Sciatic nerve (tissue), 2 donors: ENCODE measurements at places on chromosomes 5 and 9.
A peak's percentile ranks its signal among the peaks of the same experiment; 100 is the strongest.

- no peak for DNase-seq
These were observed 2.1 kb downstream of the CFAP77 start for GRCh38 chr9:132412089-132412488.

DNA sequence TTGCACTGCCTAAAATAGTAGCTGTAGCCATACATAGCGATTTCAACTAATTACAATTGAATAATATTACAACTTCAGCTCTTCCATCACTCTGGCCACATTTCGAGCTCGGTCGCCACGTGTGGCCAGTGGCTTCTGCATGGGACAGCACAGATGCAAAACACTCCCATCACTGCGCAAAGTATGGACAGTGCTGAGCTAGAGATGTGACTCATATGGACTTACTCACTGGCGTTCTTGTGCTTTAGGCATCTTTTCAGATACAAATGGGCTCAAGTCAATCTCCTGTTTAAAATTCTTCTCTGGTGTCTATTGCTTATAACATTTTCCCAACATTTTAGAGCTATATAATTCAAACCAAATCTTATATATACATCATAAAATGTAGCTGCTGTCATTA, 222.7 kb downstream of the ELAVL2 start:
- no peak for DNase-seq

- DNase-seq: no peak
These were observed 50.2 kb downstream of the PLPP1 start for GRCh38 chr5:55484531-55484930.

DNA sequence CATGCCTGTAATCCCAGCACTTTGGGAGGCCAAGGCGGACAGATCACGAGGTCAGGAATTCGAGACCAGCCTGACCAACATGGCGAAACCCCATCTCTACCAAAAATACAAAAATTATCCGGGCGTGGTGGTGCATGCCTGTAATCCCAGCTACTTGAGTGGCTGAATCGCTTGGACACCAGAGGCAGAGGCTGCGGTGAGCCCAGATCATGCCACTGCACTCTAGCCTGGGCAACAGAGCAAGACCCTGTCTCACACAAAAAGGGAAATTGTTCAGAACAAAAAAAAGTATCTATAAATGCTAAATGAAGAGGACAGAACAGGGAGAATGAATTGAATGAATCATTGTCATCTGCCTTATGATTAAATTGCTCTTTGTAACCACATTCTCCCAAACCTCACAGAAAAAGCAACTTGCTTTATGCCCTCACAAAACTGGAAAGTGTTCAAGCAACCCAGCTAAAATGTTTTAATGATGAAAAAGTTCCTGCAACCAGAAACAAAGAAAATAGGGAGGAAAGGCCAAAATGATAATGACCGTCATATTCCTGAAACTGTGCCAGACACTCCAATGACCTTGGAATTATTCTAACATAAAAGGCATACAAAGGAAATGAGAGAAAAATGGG, 83.7 kb downstream of the SERINC5 start:
- no peak for DNase-seq

GRCh38 chr9:128153060-128153946, 4.0 kb downstream of the LCN2 start:
- no peak for DNase-seq

GRCh38 chr9:26706223-26706622, 186.4 kb downstream of the CAAP1 start:
- no peak for DNase-seq

DNA sequence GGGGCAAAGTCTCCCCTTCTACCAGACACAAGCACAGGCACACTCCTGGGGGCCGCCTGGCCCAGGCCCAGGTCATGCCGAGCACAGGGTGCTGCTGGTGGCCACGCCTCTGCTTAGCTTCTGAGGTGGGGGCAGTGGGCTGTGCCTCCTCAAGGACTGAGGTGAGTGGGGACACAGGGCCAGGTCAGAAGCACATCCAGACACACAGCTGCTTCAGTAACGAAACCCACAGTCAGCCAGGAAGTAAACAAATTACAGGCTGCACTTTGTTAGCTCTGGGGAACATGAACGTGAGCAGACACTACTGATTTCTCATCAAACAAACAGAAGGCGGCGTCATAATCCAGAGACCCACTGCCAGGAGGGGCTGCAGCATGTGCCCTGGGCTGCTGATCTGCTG, 192.4 kb downstream of the HSPA4 start:
- no peak for DNase-seq

DNA sequence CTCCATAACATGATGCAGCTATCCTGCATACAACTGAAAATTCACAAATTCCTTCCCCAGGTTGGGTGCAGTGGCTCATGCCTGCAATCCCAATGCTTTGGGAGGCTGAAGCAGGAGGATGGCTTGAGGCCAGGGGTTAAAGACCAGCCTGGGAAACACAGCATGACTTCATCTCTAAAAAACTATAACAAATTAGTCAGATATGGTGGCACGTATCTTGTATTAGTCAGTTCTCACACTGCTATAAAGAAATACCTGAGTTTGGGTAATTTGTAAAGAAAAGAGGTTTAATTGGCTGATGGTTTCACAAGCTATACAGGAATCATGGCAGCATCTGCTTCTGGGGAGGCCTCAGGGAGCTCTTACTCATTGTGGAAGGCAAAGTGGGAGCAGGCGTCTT, 56.4 kb upstream of the DAPK1 start:
- no peak for DNase-seq

- DNase-seq: no peak
These were observed 44.6 kb upstream of the TMC1 start for GRCh38 chr9:72476617-72477437.

DNA sequence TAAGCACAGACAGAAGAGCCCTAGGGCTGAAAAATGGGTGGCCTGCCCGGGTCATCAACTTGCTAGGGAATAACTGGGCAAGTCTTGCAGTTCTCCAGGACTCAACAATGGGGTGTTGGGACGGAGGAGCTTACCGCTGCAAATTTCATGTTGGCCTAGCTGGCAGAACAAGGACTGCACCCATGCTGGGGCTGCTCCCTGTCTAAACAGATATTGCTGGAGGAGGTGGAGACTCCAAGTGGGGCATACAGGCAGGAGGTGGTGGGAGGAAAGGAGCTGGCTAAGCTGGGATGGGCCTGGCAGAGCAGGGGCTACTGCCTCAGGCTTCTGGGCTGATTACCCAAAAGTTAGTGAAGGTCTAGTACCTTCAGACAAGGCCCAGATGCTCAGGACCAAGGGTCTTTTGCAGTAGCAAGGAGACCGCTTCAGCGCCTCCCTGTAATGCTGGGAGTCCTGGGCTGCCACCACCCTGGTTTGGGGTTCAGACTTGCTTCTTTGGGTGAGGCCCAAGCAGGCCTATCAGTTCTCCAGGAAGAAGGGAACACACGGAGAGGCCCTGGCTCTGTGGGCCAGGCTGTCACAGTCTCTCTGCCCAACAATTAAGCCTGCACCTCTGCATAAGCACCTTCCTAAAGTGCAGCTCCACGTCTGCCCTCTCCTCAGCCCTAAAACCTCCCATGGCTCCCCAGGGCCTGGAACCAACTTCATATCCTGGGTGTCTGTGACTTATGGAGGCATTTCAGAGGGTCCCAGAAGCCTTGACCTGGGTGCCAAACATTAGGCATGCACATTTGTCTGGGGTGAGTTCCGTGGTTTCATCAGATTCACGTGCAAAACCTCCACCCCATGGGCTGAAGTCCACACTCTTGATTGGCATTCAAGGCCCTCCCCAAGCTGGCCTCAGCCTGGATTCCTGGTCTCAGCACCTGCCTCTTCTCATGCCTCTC, 24.2 kb upstream of the KIF12 start:
- DNase-seq: no peak

DNA sequence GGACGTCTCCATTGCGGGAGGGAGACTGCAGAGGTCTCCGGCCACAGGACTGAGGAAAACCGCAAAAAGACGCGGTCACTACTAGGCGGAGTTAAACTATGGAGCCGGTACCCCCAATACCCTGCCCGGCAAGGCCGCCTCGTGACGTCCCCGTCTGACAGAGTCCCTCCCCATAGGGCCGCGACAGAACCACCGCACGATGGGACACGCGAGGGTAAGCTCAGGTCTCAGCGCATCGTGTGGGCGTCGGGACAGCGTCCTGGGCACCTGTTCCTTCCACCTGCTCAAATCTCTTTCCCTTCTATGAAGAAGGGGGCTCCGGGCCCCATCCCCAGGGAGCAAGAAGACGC, 35.2 kb upstream of the GLDC start:
- peak; percentile 82 for DNase-seq

DNA sequence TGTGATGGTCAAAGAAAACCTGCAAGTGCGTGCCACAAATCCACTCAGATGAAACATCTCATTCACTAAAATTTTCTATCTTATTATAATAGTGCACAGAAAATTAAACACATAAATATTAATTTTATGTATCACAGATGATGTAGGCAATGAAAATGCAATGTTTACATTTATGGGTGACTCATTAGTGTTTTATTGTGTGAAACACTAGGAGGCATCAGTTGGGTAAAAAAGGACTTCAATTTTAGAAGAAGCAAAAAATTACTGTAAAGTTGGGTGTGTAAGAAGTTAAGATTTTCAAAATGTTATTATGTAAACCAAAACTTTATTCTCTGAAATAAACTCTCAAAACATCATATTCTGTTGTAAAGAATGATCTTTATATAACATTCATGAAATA, 4.0 kb downstream of the MEF2C start:
- no peak for DNase-seq

DNA sequence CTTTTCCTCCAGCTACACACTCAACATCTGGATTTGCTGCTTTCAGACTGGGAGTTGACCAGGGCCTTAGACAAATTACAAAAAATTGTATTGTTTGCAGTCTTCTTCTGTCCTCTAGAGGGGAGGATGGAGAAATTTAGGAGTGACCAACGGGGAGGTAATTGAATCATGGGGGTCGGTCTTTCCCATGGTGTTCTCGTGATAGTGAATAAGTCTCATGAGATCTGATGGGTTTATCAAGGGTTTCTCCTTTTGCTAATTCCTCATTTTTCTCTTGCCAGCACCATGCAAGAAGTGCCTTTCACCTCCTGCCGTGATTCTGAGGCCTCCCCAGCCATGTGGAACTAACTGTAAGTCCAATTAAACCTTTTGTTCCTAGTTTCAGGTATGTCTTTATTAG, 4.2 kb downstream of the IFNA8 start:
- DNase-seq: no peak

- DNase-seq: no peak
These were observed 170.5 kb downstream of the EPB41L4A start for GRCh38 chr5:112248623-112249022.

- DNase-seq: no peak
These were observed 300.6 kb downstream of the TMEM38B start for GRCh38 chr9:105994970-105995369.

DNA sequence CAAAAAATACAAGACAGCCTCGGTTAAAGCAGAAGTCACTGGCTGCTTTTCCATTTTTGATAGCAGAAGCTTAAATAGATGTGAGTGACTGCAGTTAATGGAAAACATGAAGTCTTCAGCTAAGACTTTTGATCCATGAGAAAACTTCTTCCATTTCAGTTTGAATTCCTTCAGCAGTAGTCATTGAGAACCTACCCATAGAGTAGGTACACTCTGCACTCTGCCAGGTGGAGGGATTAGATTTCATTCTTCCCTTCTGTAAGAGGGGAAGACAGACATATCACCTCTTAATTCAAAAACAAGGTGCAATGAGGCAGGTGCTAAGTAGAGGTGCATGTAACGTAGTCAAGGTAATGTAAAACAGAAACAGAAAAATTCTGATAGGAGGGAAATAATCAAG, 26.7 kb upstream of the XPA start:
- no peak for DNase-seq

- DNase-seq: no peak
These were observed 136.4 kb downstream of the SAXO1 start for GRCh38 chr9:18896531-18897179.

DNA sequence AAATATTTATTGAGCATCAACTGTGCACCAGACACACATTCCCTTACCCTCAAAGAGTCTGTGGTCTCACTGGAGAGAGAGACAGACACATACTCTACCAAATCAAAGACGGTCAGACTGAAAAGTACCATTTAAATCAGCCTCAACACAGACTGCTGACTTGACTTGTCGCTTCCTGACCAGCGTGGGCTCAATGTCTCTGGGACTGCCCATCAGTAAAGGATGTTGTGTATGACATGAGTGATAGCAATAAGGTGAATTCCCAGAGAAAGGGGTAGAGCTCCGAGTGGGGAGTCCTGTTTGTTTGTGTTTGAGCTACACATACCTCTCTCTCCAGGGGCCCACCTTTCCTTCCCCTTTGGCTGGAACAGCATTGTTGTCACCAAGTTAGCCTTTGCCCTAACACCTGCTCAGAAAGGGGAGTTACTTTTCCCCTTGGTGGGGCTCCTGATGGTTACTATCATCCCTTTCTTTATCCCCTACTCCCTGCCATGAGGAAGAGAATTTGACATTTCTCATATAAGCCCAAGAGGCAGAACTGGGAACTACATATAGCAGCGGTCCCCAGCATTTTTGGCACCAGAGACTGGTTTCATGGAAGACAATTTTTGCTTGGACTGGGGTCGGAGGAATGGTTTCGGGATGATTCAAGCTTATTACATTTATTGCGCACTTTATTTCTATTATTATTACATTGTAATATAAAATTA, 33.9 kb downstream of the NR4A3 start:
- DNase-seq: no peak

- no peak for DNase-seq
These were observed 56.9 kb upstream of the STXBP1 start for GRCh38 chr9:127554966-127555839.

GRCh38 chr5:55597014-55597981, 62.5 kb upstream of the PLPP1 start:
- DNase-seq: peak; percentile 74

- no peak for DNase-seq
These were observed 121.3 kb downstream of the PDE4D start for GRCh38 chr5:59772206-59772605.

- DNase-seq: no peak
These were observed 37.0 kb downstream of the HACD4 start for GRCh38 chr9:20994486-20994885.

- DNase-seq: no peak
These were observed 55.6 kb downstream of the DUSP1 start for GRCh38 chr5:172715421-172715780.

DNA sequence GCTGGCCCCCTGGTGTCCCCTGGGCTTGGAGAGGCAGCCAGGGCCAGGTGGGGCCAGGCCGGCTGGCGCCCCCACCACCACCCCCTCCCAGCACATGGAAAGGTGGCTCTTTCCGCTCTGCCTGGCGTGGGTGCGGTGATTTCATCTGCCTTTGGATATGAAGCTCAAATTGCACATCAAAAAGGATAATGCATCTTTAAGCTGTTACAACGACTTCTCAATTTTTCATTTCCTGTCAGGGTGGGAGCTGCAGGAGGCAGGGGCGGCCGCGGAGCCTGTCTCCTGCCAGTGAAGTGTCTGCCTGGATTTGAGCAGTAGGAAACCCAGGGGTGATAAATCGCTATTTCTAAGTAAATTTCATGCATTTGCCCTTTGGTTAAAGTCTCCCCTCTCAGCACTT, 169.2 kb upstream of the MVB12B start:
- DNase-seq: no peak
